Activated CD4-positive, alpha-beta T cell treated with anti-CD3 and anti-CD28 coated beads for 36 hours (primary cell): ENCODE measurements at places on chromosomes 16 and 17. TPM values are rescaled to one million over a fixed set of nuclear protein-coding genes. Genes with fewer than 3 reads are reported as not detected.

The FBXW10 gene
- total RNA-seq: 0.23 TPM

The KRTAP3-2 gene
- total RNA-seq: not detected

The PRSS8 gene
- not detected for total RNA-seq

The TOX3 gene
- total RNA-seq: not detected

The C16orf92 gene
- total RNA-seq: not detected

The ZNF385C gene
- total RNA-seq: 0.23 TPM

The CFAP119 gene
- 1.7 TPM for total RNA-seq

The KRT33A gene
- total RNA-seq: not detected

The WNT9B gene
- total RNA-seq: not detected

The HLF gene
- 0.95 TPM for total RNA-seq
